ENCODE measurements at places on chromosomes 3 and 15. TPM values are rescaled to one million over a fixed set of nuclear protein-coding genes. Genes with fewer than 3 reads are reported as not detected.
A peak's percentile ranks its signal among the peaks of the same experiment; 100 is the strongest.

The TM4SF18 gene
- total RNA-seq = 19.7 TPM

DNA sequence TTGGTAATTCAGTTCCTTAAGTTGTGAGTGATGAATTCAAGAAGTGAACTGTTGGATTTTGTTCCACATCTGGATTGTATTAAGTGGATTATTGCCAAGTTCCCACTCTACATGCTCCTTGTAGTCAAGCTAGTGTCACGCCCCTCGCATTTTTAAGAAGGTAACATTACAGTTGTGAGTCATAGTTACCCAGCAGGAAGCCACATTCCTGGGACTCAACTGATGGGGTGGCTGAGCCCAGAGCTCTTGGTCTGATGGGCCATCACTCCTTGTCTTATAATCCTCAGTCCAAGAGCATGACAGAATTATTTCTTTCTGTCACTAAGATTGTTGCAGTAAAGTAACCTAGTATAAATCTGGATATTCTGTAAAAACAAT lies 102.7 kb downstream of the PTPRG start:
- no peak overlapping the region for H3K4me3 ChIP-seq
- H3K4me1 ChIP-seq = no peaks in the 10 kb centered on the region
- DNase-seq = no peak
- no peaks in the 10 kb centered on the region for H3K27me3 ChIP-seq
- H3K36me3 ChIP-seq = no peaks in the 10 kb centered on the region

GRCh38 chr3:114406286-114406685 lies 112.5 kb downstream of the TIGIT start:
- no peak overlapping the region for H3K27ac ChIP-seq
- peaks cover 9% of the 10 kb centered on the region for H3K4me1 ChIP-seq

GRCh38 chr3:174777813-174778212 lies 81.3 kb upstream of the NAALADL2 start:
- no peaks in the 10 kb centered on the region for H3K36me3 ChIP-seq
- no peak overlapping the region for H3K4me3 ChIP-seq
- no peak overlapping the region for H3K27ac ChIP-seq
- no peaks in the 10 kb centered on the region for H3K27me3 ChIP-seq

- H3K27ac ChIP-seq = no peak overlapping the region
- H3K4me1 ChIP-seq = no peaks in the 10 kb centered on the region
- no peaks in the 10 kb centered on the region for H3K27me3 ChIP-seq
- DNase-seq = no peak
- H3K4me3 ChIP-seq = no peak overlapping the region
These were observed 551.3 kb downstream of the NSUN3 start for GRCh38 chr3:94614192-94614591.

The TJP1 gene
- 121 TPM for total RNA-seq

The MRAS gene
- total RNA-seq = 106 TPM

DNA sequence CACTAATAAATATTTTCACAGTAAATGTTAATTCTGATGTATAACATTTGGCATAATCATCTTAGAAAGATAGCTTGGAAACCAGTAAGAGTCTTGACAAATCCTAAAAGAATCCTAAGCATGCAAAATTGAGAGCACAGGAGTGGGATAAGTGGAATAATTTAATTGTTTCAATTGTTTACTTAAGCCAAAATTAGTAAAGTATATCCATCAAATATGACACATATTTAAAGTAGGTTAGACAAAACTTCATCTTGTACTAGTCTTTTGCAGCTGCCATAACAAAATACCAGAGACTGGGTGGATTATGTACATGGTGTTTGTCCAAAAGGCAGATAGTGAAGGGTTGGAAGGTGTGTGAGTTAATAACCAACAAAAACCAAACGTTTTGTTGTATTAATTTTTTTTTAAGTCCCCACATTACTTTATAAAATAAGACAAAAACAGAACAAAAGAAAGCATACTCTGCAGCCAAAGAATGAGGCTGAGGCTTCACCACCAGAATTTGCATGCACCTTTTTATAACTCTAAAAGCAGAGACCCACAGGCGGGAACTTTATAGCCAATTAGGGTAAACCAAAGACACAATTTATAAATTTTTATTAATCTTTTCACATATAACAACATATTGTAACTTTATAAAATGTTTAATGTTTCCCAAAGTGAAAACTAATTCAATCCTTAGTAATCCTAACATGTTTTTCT lies 41.9 kb upstream of the CD200R1L start:
- no peak overlapping the region for H3K4me3 ChIP-seq
- H3K27ac ChIP-seq = no peak overlapping the region
- no peaks in the 10 kb centered on the region for H3K4me1 ChIP-seq
- no peak for DNase-seq
- H3K36me3 ChIP-seq = no peaks in the 10 kb centered on the region

DNA sequence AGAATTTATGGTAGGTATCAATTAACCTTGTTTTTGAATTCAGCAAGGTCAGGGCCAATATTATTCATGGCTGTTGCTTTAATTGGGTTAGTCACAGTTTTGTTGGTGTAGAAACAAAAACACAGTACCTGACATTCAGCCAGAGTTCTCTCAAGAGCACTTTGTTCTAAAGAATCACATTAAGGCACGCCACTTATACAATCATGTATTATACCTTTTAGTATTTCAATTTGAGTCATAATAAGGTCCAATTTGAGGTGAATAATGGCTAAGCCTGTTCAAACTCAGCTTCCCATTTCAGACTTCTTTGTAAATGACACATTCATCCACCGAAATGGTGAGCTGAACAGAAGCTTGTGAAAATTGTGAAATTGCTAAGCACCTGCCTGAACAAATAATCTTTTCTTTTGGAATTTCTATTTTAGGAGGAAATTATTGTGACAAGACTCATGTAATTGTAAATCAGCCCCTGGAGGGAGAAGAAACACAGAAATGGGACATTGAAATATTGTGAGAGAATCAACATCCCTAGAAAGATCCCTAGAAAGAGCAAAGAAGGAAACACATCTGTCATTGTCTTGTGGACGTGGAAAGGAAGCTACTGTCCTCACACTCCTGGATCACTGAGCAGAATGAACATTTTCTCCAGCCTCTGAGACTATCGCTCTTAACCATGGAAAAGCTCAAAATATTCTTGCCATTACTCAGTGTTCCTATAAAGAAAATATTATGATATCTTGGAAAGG lies 29.3 kb downstream of the RIOX2 start:
- H3K4me3 ChIP-seq = no peak overlapping the region
- DNase-seq = peak; percentile 27
- H3K4me1 ChIP-seq = no peaks in the 10 kb centered on the region
- peaks cover 36% of the 10 kb centered on the region for H3K36me3 ChIP-seq

- no peak for DNase-seq
- H3K27ac ChIP-seq = no peak overlapping the region
- H3K4me3 ChIP-seq = no peak overlapping the region
- no peaks in the 10 kb centered on the region for H3K36me3 ChIP-seq
- no peaks in the 10 kb centered on the region for H3K4me1 ChIP-seq
- no peaks in the 10 kb centered on the region for H3K27me3 ChIP-seq
These were observed 22.4 kb upstream of the CCK start for GRCh38 chr3:42288385-42288784.

- no peak overlapping the region for H3K27ac ChIP-seq
- H3K36me3 ChIP-seq = no peaks in the 10 kb centered on the region
- no peaks in the 10 kb centered on the region for H3K4me1 ChIP-seq
- DNase-seq = no peak
- no peak overlapping the region for H3K4me3 ChIP-seq
These were observed 74.6 kb downstream of the CNTN3 start for GRCh38 chr3:74539876-74540275.

DNA sequence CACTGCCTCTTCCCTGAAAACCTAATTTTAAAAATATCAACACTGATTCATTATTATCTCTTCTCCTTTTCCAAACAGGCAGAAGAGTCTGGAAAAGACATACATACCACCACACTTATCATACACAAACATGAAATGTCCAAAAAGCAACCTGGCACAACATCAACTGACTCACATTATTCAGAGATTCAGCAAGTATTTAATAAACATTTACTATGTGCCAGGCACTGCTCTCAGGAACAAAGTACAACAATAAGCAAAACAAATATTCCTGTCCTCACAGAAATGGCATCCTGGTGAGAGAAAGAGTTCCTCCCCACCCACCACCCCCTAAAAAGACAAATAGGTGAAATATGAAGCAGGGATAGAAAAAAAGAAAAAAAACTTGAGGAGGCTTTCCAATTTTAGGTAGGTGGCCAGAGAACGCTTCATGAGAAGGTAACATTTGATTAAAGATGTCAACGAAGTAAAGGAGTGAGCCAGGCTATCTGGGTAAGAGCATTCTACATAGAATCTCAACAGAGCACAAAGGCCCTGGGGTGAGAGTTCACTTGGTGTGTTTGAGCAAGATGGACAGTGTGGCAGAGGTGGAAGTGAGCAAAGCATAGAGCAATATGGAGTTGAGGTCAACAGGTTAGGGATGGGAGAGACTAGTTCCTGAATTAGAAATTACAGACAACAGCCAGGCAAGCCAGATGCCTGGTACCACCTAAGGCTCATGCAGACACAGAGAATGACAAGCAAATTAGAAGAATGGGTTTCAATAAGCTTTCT lies 141.7 kb downstream of the OSBPL10 start:
- no peaks in the 10 kb centered on the region for H3K4me1 ChIP-seq

GRCh38 chr15:35437157-35437556 lies 108.8 kb downstream of the DPH6 start:
- no peak for DNase-seq
- no peak overlapping the region for H3K4me3 ChIP-seq
- no peaks in the 10 kb centered on the region for H3K36me3 ChIP-seq
- H3K27ac ChIP-seq = no peak overlapping the region
- no peaks in the 10 kb centered on the region for H3K27me3 ChIP-seq

The AADACL2 gene
- total RNA-seq = not detected

DNA sequence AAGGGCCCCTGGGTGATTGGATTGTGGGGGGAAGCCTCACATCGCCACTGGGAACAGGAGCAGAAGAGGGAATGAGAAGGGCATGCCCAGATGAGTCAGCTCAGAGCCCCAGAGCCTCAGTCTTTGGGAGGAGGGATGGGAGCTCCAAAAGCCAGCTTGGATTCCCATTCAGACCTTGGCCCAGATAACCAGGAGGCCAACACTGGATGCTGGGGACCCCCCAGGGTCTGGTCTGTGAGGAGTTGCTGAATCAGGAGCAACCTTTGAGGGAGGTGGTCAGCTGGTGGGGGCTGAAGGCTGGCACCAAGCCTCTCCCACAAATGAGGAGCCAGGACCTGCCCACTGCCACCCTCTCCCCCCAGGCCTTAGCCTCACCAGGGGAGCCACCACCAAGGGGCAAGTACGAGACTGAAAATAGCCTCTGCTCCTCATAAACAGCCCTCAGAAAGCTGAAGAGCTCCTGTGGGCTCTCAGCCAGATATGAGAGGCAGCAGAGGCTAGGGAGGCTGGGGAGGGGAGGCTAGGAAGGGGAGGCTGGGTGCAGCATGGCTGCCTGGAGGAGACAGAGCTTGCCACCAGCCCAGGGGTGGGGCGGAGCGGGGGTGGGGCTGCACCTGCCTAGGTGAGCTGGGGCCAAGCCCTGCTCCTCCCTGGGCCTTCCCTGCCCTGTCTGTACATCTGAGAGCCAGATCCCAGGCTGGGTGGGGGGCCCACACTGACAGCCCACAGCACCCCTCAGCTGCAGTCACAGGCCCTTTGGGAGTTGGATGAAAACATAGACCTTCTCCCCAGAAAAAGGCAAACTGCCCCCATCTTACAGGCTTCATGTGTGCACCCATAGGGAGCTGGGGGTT lies 99.8 kb downstream of the SEC22A start:
- H3K4me3 ChIP-seq = no peak overlapping the region
- no peaks in the 10 kb centered on the region for H3K27me3 ChIP-seq
- peak; percentile 62 for DNase-seq
- no peaks in the 10 kb centered on the region for H3K4me1 ChIP-seq
- H3K27ac ChIP-seq = no peak overlapping the region

The CNTN6 gene
- total RNA-seq = 0.25 TPM

GRCh38 chr15:81336568-81336967 lies 12.6 kb upstream of the STARD5 start:
- H3K36me3 ChIP-seq = no peaks in the 10 kb centered on the region
- no peaks in the 10 kb centered on the region for H3K4me1 ChIP-seq
- no peak overlapping the region for H3K4me3 ChIP-seq
- no peak for DNase-seq
- H3K27ac ChIP-seq = no peak overlapping the region

- no peak overlapping the region for H3K27ac ChIP-seq
- H3K27me3 ChIP-seq = no peaks in the 10 kb centered on the region
- no peaks in the 10 kb centered on the region for H3K36me3 ChIP-seq
- no peaks in the 10 kb centered on the region for H3K4me1 ChIP-seq
- DNase-seq = no peak
- no peak overlapping the region for H3K4me3 ChIP-seq
These were observed 569.2 kb downstream of the ZBBX start for GRCh38 chr3:166810741-166811445.

The SAMMSON gene
- 0.98 TPM for total RNA-seq

- no peaks in the 10 kb centered on the region for H3K27me3 ChIP-seq
- no peak for DNase-seq
- H3K4me3 ChIP-seq = no peak overlapping the region
- no peak overlapping the region for H3K27ac ChIP-seq
These were observed 127.3 kb upstream of the MRPL3 start for GRCh38 chr3:131630097-131630496.

GRCh38 chr15:77032052-77032646 lies 37.2 kb downstream of the PSTPIP1 start:
- DNase-seq = no peak
- H3K27ac ChIP-seq = no peak overlapping the region
- H3K4me3 ChIP-seq = no peak overlapping the region
- H3K27me3 ChIP-seq = no peaks in the 10 kb centered on the region

DNA sequence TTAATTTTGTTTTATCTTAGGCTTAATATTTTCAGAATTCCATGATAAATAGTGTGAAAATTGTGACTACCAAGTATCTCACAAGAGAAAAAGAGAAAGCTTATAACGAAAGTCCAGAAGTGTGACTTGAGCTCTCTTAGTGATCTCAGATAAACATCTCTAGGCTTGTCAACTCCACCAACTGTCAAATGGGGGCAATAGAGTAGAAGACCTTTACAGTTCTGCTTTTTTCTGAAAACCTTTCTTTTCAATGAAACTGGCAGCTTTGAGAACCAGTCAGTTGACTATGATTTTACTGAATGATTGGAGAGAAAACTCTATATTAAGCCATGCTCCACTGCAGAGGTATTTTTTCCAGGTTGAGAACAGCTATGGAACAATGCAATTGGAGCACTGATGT lies 119.2 kb upstream of the TP63 start:
- no peak overlapping the region for H3K27ac ChIP-seq
- H3K4me3 ChIP-seq = no peak overlapping the region
- no peak for DNase-seq
- no peaks in the 10 kb centered on the region for H3K27me3 ChIP-seq
